Psoas muscle (tissue), 8 donors: ENCODE measurements at places on chromosomes 2 and 18. TPM values are rescaled to one million over a fixed set of nuclear protein-coding genes. Genes with fewer than 3 reads are reported as not detected.

PAIP2B gene
- total RNA-seq, result 47.4 TPM

ACVR2A gene
- 9.6 TPM for total RNA-seq

CHRND gene
- total RNA-seq, result 300 TPM

POTEE gene
- total RNA-seq, result not detected

COL4A3 gene
- 8.9 TPM for total RNA-seq

PHLPP1 gene
- total RNA-seq, result 5.7 TPM

GALR1 gene
- 0.02 TPM for total RNA-seq

INHA gene
- total RNA-seq, result 0.36 TPM

SNED1 gene
- total RNA-seq, result 8.6 TPM

SLC40A1 gene
- total RNA-seq, result 65.7 TPM

MDH1 gene
- 413 TPM for total RNA-seq

FSHR gene
- not detected for total RNA-seq

LONRF2 gene
- 11.5 TPM for total RNA-seq
